ENCODE measurements at places on chromosomes 12 and 14.

GRCh38 chr14:93456356-93456755 lies 25.6 kb downstream of the UNC79 start:
- no peak for DNase-seq

DNA sequence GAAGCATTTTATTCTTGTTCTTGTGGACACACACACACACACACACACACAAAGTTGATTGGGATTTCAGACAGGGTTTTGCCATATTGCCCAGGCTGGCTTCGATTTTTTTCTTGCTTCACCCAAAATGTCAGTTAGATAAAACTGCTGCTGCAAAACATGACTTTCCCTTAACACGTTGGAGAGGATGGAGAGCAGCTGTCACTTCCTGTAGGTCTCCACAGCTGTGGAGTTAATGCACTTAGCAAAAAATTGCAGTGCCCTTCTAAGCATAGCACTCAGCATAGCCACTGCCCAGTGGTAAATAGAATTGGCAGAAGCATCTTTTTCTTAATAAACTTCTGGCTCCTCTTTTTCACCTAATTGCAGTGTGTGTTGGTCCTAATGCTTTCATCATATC lies 54.5 kb downstream of the PDZRN4 start:
- DNase-seq = no peak

DNA sequence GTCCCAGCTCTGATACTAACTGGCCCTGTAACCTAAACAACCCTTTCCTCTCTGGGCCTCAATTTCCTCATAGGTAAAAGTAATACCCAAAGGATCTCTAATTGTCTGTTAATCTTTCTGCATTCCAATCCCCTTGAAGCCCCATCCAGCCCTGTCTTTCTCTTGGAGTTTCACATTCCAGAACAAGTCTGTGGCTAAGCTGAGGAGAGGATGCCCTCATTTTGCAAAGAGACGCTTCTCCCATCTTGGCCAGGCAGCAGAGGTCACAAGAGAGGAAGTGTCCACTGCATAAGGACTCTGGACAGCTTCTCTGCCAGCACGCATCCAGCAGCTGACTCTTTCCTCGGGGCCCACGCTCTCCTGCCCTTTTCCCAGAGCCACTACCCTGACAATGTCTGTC lies 263.4 kb upstream of the FKBP4 start:
- DNase-seq = no peak

- DNase-seq = no peak
These were observed 10.0 kb downstream of the UBE3B start for GRCh38 chr12:109487181-109488050.

Measured in activated T-cell treated with anti-CD3 and anti-CD28 coated beads, Interleukin-2, amount 50 U/mL, for 48 hours (primary cell).